CD4-positive, alpha-beta T cell (primary cell): ENCODE measurements at places on chromosomes 6 and 20.

DNA sequence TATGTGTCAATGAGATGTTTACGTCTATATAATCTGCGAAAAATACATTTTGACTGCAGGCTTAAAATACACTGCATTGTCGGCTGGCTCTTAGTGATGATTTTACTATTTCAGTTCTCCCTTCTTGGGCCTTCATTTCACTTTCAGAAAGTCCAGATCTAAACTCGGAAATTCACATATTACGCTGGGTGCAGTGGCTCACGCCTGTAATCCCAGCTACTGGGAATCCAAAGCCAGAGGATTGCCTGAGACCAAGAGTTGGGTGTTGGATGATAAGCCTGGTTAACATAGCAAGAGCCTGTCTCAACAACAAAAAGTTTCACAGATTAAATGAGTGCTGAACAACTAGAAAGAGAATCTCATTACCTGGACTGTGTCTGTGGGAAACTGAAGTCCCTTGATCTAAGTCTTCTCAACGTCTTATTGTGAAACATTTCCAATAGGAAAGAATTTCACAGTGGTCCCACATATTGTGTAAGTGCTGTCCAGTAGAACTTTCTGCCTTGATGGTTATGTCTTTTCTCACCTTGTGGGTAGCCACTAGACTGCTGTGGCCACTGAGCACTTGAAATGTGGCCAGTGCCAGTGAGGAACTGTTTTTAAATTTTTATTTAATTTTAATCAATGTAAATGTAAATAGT, 1.9 kb downstream of the GINM1 start:
- no peak for DNase-seq

DNA sequence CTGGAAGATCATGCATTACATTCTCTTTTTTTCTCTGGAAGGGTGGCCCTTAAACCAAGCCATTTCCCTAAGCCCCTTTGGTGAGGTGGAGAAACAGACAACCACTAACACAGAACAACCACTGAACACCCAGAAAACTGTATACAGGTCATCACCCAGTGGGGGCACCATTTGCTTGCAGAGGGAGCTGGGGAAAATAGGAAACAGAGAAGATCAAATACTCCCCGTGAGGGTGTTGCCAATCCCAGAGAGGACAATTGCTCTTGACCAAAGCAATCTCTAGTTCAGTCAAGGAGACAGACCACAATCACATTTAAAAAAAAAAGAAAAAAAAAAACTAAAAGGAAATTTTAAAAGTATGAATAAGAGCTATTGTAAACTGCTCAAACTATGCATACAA, 865 bp upstream of the DAAM2 start:
- no peak for DNase-seq

DNA sequence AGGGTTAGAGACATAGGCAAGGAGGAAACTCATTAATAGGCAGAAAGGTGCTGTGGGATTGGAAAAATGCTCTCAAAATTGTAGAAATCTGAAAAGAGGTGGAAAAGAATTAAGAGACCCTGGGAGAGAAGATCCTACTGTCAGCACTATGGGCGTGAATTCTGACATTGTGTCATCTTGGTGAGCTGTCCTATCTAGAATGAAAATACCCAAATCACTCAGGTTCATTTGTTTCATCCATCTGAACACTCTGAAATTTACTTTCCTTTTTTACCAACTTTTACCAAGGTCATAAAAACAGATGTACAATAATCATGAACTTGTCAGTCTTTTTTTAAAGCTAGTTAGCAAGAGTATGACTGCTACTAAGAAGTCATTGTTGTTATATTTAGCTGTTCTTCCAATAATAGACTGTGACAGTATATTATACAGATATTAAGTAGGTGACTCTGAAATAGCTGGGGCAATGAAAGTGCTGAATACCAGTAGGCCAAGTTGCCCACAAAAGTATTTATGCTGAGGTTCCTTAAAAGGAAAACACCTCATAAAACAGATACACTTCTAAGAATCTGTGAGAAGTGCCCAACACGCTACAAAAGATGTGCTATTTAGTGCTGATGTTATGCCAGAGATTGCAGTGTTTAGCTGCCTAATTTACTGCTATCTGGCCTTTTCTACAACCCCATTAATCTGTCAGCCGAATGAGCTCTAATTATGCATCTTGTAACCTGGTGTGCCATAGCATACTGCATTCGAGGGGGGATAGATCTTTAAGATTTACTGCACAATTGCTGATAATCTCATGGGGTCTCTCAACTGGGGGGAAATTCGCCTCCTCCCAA, 217.5 kb upstream of the SUPT3H start:
- no peak for DNase-seq

DNA sequence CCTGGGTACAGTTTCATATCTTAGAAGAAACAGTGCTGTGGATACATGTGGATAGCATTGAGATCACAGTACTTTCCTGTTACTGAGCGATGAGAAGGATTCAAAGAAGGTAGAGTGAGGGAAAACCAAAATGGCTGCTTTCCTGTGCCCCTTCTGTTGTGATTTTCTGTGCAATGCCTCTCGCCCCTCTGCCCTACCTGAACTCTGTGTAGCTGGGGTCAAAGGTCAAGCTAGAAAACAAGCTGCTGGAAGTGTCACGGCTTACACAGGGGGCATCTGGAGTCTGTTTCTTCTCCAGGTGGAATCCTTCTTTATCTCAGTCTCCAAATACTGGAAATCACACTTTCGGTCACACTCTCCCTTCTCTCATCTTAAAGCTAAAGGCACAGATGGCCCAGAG, 27.0 kb upstream of the CCN6 start:
- DNase-seq = no peak

GRCh38 chr20:17385798-17386197, 145.4 kb downstream of the BFSP1 start:
- no peak for DNase-seq
